ENCODE measurements at places on chromosomes 5 and 9.

- DNase-seq, result no peak
Observed at GRCh38 chr5:93191035-93191817, 389.8 kb downstream of the NR2F1-AS1 start.

- DNase-seq, result no peak
Observed at GRCh38 chr5:58459146-58460001, 512 bp downstream of the PLK2 start.

- DNase-seq, result no peak
Observed at GRCh38 chr5:32193591-32193990, 19.5 kb upstream of the GOLPH3 start.

- DNase-seq, result no peak
Observed at GRCh38 chr5:122816756-122817155, 28.7 kb upstream of the SNX24 start.

DNA sequence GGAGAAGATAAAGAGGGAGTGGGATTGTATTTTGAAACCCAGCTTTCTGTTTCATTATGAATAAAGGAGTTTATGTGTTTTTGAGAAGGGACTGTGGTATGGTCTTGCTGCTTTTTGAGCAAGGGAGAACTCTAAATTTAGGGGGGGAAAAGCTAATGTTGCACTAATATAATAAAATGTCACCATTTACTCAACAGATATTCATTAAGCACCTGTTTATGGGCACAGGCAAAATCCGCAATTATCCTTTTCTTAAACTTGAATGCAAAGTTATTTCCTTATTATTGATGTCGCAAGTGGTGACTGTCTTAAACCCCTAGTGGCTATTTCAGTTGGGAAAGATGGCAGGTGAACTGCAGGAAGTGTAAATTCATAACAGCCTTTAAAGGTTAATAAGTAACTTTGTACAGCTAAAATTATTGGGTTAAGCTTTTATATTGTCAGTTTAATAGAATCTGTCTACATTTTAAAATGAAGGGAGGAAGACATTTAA lies 1.5 kb downstream of the CDC42SE2 start:
- no peak for DNase-seq

GRCh38 chr5:160173-160510 lies 31.2 kb upstream of the LRRC14B start:
- no peak for DNase-seq

Measured in stimulated activated CD8-positive, alpha-beta memory T cell treated with anti-CD3 and anti-CD28 coated beads, Interleukin-12 subunit alpha, Interleukin-12 subunit beta, amount 100 ng/mL, for 4 hours (primary cell).